ENCODE measurements at places on chromosomes 4 and X.

DNA sequence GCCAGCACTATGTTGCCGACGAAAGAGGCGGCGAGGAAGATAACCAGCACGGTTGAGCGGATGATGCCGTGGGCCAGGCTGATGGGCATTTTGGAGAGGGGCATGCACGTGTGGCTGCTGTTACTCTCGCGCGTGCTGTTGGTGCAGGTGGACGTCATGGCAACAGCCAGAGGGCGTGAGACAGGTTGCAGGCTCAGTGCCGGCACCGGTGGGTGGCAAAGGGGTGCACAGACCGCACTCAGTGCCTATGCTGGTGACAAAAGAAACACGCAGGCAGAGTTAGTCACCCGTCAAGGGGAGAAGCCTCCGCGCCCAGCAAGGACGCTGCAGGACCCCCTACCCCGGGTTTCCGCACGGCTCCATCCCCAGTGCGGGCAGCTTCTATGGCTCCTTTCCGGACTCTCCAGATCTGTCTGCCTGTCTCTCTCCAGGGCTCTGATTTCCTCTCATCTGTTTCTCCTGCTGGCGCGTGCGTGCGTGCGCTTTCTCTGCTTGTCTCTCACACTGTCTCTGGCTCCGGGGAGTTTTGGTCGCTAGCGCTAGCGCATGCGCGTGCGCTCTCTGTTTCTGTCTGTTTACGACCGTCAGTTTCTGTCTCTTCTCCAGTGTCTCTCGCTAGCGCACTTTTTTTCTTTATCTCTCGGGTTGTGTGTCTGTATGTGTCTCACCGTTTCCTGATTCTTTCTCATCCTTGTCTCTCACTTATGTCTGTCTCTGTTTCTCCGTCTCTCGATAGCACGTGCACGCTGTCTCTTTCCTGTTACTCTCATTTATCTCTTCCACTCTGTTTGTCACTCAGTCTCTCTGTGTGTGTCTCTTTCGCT lies 2.1 kb downstream of the GPR101 start:
- peak; percentile 74 for DNase-seq

DNA sequence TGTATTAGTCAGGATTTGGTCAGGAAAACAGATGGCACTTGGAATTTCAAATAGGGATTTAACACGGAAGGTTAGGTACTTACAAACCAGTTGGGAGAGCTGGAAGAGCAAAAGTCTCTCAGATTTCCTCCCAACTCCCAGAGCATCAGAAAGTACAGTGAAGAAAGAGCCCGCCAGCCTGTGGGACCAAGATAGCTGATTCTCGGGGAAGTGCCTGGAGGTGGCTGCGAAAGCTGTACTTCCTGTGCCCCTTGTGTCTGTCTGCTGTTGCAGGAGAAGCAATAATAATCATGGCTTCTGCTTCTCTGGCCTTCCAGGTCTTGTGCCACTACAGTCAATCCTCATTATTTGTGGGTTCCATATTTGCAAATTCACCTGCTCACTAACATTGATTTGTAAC lies 221.0 kb upstream of the BCOR start:
- no peak for DNase-seq

- DNase-seq: no peak
Measured at GRCh38 chr4:121390335-121390734, 9.5 kb upstream of the QRFPR start.

DNA sequence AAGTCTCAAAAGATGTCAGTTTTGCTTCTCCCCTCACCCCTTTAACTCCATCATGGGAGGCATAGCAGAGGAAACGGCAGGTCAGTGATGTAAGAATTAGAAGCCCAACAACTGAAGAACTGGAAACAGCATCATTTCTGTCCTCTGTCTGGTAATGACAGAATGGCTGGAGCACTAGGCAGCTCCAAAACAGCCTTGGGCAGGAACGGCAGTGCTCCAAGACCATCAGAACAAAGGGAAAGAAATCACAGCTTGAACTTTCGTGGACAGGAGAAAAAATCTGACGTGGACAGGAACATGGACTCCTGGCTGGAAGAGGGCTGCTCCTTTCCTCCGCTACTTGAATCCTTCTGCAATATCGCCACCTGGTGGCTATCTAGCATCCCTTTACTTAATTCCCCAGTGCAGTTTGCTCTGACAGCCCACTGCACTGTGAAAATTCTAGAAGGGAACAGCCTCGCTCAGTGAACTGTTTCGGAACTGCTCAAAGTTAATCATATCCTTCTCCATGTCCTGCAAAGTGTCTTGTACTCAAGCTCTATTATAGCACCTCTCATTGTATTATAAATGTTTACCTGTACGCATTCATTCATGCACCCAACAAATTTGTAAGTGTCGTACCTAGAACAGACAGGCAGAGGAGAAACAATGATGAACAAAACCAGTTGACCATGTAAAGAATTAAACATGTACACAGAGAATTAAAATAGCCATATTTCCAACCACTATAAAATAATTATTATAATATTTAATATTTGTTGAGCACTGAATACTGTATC lies 20.4 kb downstream of the SLC25A53 start:
- DNase-seq: peak; percentile 93

GRCh38 chr4:40255393-40256281 lies 58.8 kb downstream of the RHOH start:
- no peak for DNase-seq

DNA sequence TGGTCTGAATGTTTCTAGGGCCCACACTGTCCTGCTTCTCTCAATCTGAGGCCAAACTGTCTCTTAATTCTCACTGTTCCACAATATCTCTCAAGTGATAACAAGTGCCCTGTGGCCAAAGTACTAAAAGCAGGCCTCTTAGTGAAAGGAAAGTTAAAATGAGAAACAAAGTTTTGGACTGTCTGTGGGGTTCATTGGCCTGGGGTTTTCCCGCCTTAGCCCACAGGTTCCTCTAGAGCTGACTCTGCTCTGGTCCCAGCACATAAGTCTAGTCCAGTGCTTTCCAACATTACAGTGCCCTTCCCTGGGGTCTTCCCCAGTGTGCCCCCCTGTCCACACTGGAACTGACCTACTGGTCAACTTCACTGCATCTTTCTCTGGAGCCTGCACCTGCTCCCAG lies 6.3 kb downstream of the MAGEB1 start:
- no peak for DNase-seq

DNA sequence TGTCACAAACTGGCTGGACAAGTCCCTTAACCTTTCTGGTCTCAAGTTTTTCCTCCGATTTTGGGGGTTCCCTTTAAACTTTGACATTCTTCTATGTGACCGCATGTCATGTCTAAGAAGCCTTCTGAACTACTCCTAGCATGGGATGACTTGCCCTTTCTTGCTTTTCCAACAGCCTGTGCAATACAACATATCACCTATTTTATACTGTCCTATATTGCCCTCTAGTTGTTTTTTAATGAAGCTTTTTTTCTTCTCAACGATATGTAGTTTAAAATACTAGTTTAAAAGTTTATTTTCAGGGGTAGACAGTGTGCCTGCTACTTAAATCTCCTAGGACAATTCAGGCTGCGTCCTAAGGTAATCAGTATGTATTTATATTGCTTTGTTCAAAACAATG lies 1.0 kb upstream of the IGBP1 start:
- peak; percentile 48 for DNase-seq

DNA sequence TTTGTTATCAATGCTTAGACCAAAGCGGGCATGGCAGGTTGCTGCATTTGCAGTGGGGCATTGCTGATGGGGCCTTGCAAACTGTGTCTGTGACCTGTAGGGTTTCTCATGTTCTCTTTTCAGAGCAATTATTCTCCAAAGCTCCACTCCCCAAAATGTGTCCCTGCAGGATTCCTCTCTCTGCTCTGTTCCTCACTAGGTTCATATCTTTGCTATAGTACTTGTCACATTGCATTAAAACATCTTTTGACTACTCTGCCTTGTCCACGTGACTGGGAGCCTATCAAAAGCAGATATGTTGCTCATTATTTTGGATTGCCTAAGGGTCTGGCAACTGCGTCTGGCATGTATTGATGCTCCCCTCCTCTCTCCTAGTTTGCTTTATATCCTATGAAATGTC lies 177.7 kb upstream of the MID1 start:
- no peak for DNase-seq

DNA sequence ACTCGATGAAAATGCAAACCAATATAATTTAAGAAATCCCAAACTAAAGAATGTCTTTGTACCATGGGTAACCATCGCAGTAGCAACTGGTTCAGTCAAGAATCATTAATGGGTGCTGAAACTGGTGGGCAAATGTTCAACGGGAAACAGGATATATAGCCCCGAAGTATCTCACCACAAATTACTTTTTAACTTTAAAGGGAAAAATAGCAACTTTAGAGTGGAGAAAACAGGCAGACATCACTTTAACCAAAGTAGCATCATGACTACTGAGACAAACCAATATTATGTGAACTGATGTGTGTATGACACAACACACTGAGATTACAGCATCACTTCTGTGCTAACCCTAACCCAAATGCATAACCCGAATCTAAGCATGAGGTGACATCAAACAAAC lies 33.8 kb upstream of the SLAIN2 start:
- DNase-seq: no peak

DNA sequence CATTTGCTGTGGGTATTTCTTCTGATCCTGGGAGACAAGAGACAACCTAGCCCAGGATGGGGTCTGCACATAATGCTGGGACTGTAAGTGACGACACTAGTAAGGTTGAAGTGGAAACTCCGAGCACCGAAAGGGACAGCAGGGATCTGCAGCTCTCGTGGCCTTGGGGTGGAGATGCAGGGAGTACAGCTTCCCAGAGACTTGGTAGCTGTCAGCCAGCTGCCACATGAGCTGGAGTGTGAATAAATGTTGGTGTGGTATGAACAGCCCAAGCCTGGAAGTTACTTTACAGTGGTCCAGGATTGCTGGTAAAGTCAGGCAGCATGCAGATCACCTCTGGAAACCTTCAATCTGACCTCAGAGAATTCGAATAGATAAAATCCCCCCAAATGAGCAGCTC lies 97.6 kb downstream of the FAM193A start:
- no peak for DNase-seq

GRCh38 chr4:91826186-91826585 lies 477.6 kb upstream of the GRID2 start:
- DNase-seq: no peak
